ENCODE measurements at places on chromosomes 16 and 17.

- no peak for DNase-seq
Observed at GRCh38 chr16:60686824-60687223, 1349.4 kb downstream of the CDH8 start.

DNA sequence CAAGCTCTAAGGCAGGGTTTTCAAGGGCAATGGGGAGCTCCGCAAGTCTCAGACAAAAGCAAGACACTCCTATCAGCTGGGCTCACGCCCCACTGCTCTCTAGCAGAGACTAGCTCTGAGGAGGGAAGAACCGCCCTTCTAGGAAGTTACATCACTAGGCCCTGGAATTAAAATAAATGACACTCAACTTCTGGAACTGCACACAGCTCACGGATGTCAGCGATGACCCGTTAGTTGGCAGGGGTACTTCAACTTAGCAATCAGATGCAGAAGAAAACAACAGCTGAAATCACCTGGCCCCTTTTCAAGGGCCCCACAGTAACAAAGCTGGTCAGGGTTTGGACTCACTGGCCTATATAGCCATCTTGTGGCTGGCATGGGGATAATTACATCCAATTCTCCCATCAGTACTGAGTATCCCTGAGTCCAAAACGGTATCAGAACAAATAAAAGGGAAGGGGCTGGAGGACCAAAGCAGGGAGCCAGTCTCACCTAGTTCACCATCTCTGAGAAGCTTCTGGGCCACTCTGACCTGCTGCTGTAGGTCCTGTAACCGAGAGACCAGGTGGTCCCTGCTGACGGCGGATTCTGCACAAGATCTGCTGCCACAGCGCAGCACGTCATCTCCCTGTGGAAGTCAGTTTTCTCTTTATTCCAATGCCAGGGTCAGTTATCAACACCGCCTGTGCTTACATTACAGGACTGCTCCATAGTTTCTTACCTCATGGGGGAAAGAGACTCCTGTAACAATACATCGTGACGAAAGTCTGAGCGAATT lies 22.2 kb downstream of the SERPINF1 start:
- peak; percentile 89 for DNase-seq

- peak; percentile 52 for DNase-seq
Observed at GRCh38 chr17:81241648-81242420, 2.7 kb downstream of the NDUFAF8 start.

DNA sequence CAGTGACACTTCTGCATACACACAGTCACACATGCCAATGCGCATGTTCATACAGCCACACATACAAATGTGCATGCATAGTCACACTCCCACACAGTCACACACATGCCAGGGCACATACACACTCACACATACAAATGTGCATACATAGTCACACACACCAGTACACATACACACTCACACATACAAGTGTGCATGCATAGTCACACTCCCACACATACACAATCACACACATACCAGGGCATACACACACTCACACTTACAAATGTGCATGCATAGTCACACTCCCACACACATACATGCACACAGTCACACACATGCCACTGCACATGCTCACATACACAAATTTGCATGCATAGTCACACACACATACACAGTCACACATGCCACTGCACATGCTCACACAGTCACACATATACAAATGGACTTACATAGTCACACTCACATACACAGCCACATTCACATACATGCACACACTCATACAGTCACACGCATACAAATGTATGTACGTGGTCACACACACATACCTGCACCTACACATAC lies 84.2 kb downstream of the SOCS1 start:
- DNase-seq: no peak

DNA sequence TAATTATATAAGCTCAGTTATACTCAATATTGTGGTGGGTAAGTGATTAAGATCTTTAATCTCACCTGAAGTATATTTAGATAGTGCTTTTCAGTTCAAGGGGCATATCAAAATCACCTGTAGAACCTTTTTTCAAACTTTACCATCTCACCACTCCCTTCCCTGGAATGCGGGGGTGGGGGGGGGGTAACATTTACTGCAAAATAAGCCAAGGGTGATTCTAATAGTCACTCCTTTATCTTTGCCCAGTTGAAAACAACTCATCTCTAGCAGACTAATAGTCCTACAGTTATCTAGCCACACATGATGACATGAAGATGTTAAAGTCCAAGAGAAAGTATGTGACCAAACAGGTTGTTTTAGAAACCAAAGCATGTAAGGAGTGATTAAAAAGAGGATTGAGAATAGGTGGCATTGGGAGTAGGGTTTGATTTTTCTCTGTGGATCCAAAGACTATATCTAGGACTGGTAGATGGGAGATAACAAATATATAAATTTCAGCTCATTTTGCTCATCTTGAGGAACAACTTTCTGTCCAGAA lies 21.5 kb downstream of the LPCAT2 start:
- DNase-seq: no peak

DNA sequence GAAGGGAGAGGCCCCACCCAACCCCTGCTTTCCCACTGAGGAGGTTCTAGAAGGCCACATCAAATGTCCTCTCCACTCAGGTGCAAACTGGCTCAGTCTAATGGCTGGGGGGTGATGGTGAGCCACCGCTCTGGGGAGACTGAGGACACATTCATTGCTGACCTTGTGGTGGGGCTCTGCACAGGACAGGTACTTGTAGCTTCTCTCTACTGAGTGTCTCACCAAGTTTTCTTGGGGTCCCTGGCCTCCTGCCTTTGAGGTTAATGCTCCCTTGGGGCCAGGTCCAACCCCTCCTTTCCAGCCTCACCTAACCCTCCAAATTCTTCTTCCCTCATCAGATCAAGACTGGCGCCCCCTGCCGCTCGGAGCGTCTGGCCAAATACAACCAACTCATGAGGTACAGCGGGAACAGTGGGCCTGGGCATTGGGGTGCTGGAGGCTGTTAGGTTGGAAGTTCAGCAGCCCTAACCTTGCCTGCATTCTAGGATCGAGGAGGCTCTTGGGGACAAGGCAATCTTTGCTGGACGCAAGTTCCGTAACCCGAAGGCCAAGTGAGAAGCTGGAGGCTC lies 5.7 kb downstream of the ENO3 start:
- peak; percentile 69 for DNase-seq

DNA sequence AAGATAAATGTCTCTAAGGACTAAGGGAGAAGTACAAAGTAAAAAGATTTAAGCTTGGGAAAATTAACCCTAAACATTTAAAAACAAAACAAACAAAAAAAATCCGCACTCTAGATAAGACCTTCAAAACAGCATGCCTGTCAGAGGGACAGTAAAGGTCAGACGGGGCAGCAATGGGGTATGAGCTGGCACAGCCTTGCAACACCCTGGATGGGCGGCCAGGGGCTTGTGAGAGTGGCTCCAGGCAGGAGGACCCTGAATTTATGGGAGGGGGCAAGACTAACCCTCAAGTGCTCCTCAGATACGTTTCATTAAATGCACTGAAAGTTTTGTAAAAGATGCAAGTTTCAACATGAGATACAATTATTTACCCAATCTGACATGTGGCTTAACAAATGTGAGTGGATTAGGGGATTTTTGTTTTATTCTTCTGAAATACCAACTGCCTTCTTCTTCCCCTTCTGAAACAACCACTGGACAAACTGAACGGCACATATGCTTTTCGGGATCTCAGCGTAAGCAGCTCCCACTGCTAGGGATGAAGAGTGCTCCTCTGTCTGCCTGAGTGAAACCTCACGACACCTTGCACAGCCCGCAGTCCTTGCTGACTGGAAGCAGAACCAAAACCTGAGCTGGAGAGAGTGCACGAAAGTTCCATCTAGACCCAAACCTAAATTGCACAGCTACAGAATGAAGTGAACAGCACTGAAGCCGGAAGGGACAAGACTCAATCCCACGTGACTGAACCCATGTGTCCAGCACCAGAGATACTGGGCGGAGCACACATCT lies 128.4 kb downstream of the ANKRD11 start:
- no peak for DNase-seq

DNA sequence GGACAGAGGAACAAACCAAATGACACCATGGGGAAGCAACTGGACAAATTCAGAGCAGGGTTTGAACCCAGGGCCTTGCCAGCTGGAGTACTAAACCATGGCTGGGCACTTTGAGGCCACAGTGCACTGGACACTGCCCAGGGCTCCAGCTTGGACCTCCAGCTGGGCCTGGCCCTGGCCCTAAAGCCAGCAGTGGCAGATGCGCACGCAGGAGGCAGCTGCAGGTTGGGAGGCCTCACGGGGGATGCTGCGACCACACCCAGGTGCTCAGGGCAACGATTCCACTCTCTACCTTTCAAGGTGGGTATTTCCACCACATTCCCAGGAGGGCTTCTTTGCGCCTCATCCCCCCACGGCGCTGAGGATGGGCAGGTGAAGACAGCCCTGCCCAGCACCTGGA lies 28.9 kb downstream of the WNT3 start:
- no peak for DNase-seq

GRCh38 chr17:59093702-59094231 lies 12.9 kb downstream of the TRIM37 start:
- DNase-seq: no peak

- no peak for DNase-seq
Observed at GRCh38 chr17:56674401-56674925, 81.0 kb downstream of the NOG start.

DNA sequence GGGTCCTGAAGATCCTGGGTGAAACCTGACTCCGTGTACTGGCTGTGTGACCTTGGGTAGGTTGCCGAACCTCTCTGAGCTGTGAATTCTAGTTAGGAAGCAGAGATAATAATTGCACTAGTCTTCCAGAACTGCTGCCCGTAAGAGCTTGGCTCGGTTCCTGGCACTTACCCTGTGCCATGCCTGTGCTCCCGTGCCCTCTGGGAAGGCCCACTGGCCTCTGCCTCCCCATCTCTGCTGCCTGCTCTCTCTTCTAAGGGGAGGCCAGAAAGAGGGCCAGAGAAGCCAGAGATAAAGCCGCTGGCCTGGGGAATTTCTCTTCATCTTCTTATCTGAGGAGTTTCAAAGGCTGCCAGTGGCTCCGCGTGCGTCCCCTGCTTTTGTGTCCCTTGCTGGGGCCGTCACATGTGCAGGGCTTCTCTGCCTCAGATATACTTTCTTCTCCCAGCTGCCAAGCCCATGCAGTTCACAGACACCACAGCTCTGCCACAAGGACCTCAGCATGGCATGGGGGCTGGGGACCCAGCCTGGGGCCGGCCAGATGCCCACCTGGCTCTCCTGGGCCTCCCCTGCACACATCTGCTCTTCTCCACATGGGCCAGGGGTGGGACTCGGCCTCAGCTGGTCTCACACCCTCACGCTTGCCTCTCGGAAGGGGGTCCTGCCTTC lies 145.2 kb downstream of the SDK2 start:
- DNase-seq: no peak
